Esophagus muscularis mucosa (tissue), 4 donors: ENCODE measurements at places on chromosomes 5 and 9. TPM values are rescaled to one million over a fixed set of nuclear protein-coding genes. Genes with fewer than 3 reads are reported as not detected.

- H3K4me1 ChIP-seq: no peaks in the 10 kb centered on the region
- H3K4me3 ChIP-seq: no peak overlapping the region
- DNase-seq: no peak
- H3K36me3 ChIP-seq: no peaks in the 10 kb centered on the region
- H3K27ac ChIP-seq: no peak overlapping the region
These were observed 2.3 kb downstream of the FAM170A start for GRCh38 chr5:119631660-119632059.

- H3K27me3 ChIP-seq: no peaks in the 10 kb centered on the region
- peaks cover 9% of the 10 kb centered on the region for H3K4me1 ChIP-seq
- no peak overlapping the region for H3K27ac ChIP-seq
- no peak overlapping the region for H3K4me3 ChIP-seq
- DNase-seq: no peak
- no peaks in the 10 kb centered on the region for H3K36me3 ChIP-seq
These were observed 174.3 kb upstream of the PIK3R1 start for GRCh38 chr5:68041293-68041692.

- no peaks in the 10 kb centered on the region for H3K36me3 ChIP-seq
- H3K27me3 ChIP-seq: no peaks in the 10 kb centered on the region
- no peak overlapping the region for H3K4me3 ChIP-seq
- peak overlapping the region; percentile 35 for H3K27ac ChIP-seq
- DNase-seq: no peak
These were observed 94.9 kb downstream of the PDE8B start for GRCh38 chr5:77305222-77305846.

OR13C2 gene
- not detected for total RNA-seq

- no peak overlapping the region for H3K4me3 ChIP-seq
- H3K4me1 ChIP-seq: peaks cover 31% of the 10 kb centered on the region
- H3K36me3 ChIP-seq: no peaks in the 10 kb centered on the region
These were observed 12.6 kb upstream of the C5orf58 start for GRCh38 chr5:170220191-170220590.

HRCT1 gene
- 27.0 TPM for total RNA-seq

DNA sequence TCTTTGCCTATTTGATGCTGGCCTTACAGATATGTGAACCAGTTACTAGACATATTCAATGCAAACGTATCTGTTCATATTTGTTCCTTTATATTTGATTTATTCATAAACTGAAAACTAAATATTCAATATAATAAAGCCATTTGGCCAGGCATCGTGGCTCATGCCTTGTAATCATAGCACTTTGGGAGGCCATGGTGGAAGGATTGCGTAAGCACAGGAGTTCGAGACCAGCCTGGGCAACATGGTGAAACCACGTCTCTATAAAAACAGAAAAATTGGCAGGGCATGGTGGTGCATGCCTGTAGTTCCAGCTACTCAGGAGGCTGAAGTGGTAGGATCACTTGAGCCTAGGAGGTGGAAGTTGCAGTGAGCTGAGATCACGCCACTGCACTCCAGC lies 49.2 kb upstream of the CTNNAL1 start:
- H3K4me1 ChIP-seq: no peaks in the 10 kb centered on the region
- peaks cover 88% of the 10 kb centered on the region for H3K36me3 ChIP-seq

GRCh38 chr5:173911623-173912022 lies 23.5 kb downstream of the CPEB4 start:
- no peak overlapping the region for H3K27ac ChIP-seq
- no peak for DNase-seq
- H3K4me1 ChIP-seq: peaks cover 44% of the 10 kb centered on the region
- H3K36me3 ChIP-seq: no peaks in the 10 kb centered on the region
- H3K4me3 ChIP-seq: no peak overlapping the region
- no peaks in the 10 kb centered on the region for H3K27me3 ChIP-seq

ZBTB26 gene
- total RNA-seq: 7.9 TPM

PTGR1 gene
- 34.5 TPM for total RNA-seq

DNA sequence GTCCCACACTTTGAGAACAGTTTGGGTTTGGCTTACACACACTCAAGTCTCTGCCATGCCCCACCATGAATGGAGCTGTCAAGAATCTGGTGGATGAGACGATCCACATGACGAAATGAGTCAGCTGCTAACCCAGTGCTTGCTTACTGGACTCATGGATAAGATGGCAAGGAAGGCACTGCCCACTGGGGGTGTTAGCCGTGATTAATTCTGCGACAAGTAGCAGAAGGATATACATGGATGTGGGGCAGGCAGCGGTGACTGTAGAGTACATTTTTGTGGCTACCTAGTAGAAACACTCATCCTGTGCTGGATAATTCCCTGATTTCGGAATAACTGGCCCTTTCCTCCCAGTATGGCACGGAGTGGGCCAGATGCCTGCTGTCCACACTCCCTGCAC lies 77.5 kb downstream of the SPATA31C2 start:
- no peaks in the 10 kb centered on the region for H3K27me3 ChIP-seq
- DNase-seq: no peak
- H3K36me3 ChIP-seq: no peaks in the 10 kb centered on the region
- H3K4me3 ChIP-seq: no peak overlapping the region
- H3K4me1 ChIP-seq: no peaks in the 10 kb centered on the region

DNA sequence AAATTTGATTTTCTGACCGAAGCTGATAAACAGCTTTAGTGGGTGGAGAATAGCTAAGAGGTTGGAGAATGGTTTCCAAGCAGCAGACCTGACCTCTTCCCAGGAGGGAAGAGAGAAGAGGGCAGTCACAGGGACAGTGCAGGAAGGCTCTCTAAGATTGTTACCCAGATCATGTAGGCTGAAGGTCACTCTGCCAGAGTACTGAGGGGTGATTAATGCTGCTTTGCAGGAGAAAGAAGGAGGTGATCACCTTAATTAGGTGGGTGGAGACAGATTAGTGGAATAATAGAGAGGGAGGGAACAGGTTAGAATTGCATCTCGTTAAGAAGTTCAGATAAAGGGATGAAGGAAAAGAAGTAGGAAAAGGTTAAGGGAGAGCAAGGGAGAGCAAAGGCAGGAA lies 440.5 kb downstream of the BRINP1 start:
- no peaks in the 10 kb centered on the region for H3K4me1 ChIP-seq
- DNase-seq: no peak
- H3K4me3 ChIP-seq: no peak overlapping the region
- no peak overlapping the region for H3K27ac ChIP-seq

GRCh38 chr5:52794519-52794918 lies 6.8 kb downstream of the ITGA1 start:
- no peaks in the 10 kb centered on the region for H3K36me3 ChIP-seq
- no peaks in the 10 kb centered on the region for H3K27me3 ChIP-seq
- peak overlapping the region; percentile 94 for H3K27ac ChIP-seq
- no peak for DNase-seq
- no peak overlapping the region for H3K4me3 ChIP-seq

PRELID1 gene
- total RNA-seq: 87.2 TPM

GRCh38 chr9:27112235-27112634 lies 3.2 kb downstream of the TEK start:
- no peak overlapping the region for H3K4me3 ChIP-seq
- H3K4me1 ChIP-seq: no peaks in the 10 kb centered on the region
- no peak overlapping the region for H3K27ac ChIP-seq
- no peaks in the 10 kb centered on the region for H3K27me3 ChIP-seq
- no peak for DNase-seq
- H3K36me3 ChIP-seq: no peaks in the 10 kb centered on the region

FCN2 gene
- not detected for total RNA-seq

GRCh38 chr5:95620030-95620869 lies at the start of gene GPR150:
Gene GPR150 (plus strand): TSS chr5:95620087. CDS start chr5:95620276, 189 bp downstream.
- H3K4me3 ChIP-seq: peak within 1 kb of the TSS; percentile 61
- peaks cover 28% of the 10 kb centered on the region for H3K4me1 ChIP-seq
- H3K27ac ChIP-seq: no peak within 1 kb of the TSS
- H3K36me3 ChIP-seq: no peaks in the 10 kb centered on the region

GRCh38 chr9:98481676-98482075 lies 226.2 kb upstream of the TBC1D2 start:
- no peaks in the 10 kb centered on the region for H3K4me1 ChIP-seq
- H3K36me3 ChIP-seq: no peaks in the 10 kb centered on the region
- H3K27me3 ChIP-seq: no peaks in the 10 kb centered on the region
- no peak overlapping the region for H3K27ac ChIP-seq

- no peak overlapping the region for H3K4me3 ChIP-seq
- no peak overlapping the region for H3K27ac ChIP-seq
- H3K4me1 ChIP-seq: no peaks in the 10 kb centered on the region
- no peaks in the 10 kb centered on the region for H3K36me3 ChIP-seq
These were observed 242.6 kb downstream of the KIAA0825 start for GRCh38 chr5:94375801-94376200.

SPATA6L gene
- 0.99 TPM for total RNA-seq

SPATA31A3 gene
- not detected for total RNA-seq

DNA sequence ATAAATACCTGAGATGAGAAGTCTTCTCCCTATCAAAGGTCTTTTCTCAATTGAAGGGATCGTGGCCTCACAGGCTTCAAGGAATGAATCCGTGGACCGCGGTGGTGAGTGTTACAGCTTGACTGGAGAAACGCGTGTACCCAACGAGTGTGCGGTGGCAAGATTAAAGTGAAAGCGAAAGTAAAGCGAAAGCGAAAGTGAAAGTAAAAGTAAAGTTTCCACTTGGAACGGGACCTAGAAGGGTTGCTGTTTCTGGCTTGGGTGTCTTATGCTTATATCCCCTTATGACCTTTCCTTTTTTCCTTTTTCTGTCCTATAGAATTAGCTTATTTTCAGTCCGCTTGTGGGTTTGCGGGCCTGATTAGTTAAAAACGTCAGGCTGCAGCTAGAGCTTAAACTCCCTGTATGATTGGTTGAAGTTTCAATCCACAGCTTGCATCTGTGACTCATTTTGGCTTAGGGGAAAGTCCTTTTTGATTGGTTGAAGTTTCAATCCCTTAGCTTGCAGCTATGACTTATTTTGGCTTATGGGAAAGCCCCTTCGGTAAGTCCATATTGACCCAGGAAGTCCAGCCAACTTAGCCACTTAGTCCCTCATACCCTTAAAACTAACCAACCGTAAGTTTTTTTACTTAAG lies 924.3 kb upstream of the CDH10 start:
- no peak for DNase-seq
- no peaks in the 10 kb centered on the region for H3K36me3 ChIP-seq
- H3K4me3 ChIP-seq: no peak overlapping the region
- no peak overlapping the region for H3K27ac ChIP-seq
- H3K27me3 ChIP-seq: no peaks in the 10 kb centered on the region

GRCh38 chr5:53426878-53427277 lies 53.6 kb upstream of the FST start:
- H3K4me1 ChIP-seq: peaks cover 6% of the 10 kb centered on the region
- no peaks in the 10 kb centered on the region for H3K36me3 ChIP-seq
- no peak overlapping the region for H3K27ac ChIP-seq
- no peak overlapping the region for H3K4me3 ChIP-seq

- peaks cover 95% of the 10 kb centered on the region for H3K4me1 ChIP-seq
- H3K36me3 ChIP-seq: no peaks in the 10 kb centered on the region
- DNase-seq: no peak
These were observed 20.8 kb downstream of the GBGT1 start for GRCh38 chr9:133142684-133143622.

- no peaks in the 10 kb centered on the region for H3K27me3 ChIP-seq
- no peaks in the 10 kb centered on the region for H3K4me1 ChIP-seq
- H3K4me3 ChIP-seq: no peak overlapping the region
These were observed 89.9 kb upstream of the GRHPR start for GRCh38 chr9:37332578-37332977.

DNA sequence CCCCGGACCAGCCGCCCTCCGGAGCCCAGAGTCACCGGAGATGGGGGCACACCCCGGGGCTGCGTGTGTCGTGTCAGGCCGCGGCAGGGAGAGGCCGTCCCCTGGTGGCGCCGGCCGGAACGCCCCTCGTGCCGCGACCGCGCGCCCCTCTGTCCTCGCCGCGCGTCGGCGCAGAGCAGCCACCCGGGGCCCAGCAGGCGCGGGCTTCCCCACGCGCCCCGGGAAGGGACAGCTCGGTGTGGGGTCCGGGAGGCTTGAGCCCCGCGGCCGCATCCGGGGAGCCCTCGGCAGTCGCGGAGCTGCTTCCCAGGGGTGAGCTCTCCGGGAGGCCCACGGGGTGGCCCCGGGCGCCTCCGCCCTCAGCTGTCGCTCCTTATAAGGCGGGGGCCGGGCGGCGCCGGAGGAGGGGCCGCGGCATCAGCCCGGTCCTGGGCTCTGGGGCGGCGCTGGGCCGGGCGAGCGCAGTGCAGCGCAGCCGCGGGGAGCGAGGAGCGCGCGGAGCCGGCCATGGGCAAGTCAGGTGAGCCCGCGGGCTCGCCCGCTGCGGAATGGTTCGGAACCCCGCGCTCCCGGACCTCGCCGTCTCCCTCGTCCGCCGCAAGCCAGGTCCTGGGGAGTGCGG lies at the start of gene GLIPR2:
TSS of gene GLIPR2 (plus strand) at position 462 of the 622 bp plus-strand sequence. CDS start at position 508, 46 bp downstream.
- no peaks in the 10 kb centered on the region for H3K36me3 ChIP-seq
- DNase-seq: no peak
- no peaks in the 10 kb centered on the region for H3K27me3 ChIP-seq

GRCh38 chr9:134687556-134687955 lies 46.0 kb downstream of the COL5A1 start:
- no peak for DNase-seq
- peaks cover 8% of the 10 kb centered on the region for H3K36me3 ChIP-seq
- no peak overlapping the region for H3K4me3 ChIP-seq

GRCh38 chr9:111832449-111832848 lies 37.7 kb upstream of the SHOC1 start:
- H3K36me3 ChIP-seq: no peaks in the 10 kb centered on the region
- no peak for DNase-seq
- H3K4me3 ChIP-seq: no peak overlapping the region
- no peak overlapping the region for H3K27ac ChIP-seq
- no peaks in the 10 kb centered on the region for H3K27me3 ChIP-seq

DNA sequence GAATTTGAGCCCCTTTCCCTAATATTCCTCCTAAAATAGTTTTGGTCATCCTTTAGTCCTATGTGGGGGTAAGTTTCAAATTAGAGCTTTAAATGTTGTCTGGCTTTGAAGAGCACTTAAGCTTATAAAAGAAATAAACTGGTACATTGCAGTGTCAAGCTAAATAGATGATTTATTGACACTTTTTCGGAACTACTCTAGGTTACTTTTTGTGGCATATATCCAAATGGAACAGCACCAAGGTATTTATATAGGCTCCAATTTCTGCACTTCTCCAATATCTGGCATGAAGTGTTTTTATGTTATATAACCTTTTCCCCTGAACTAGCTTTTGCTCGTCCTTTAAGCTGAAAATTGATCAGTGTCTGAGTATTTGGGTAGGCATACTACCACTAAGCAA lies 402.5 kb downstream of the NFIB start:
- H3K27me3 ChIP-seq: no peaks in the 10 kb centered on the region
- H3K27ac ChIP-seq: no peak overlapping the region

FGFR4 gene
- total RNA-seq: 3.6 TPM
